ENCODE measurements at places on chromosomes 5 and 9.

GRCh38 chr5:16582081-16582480 is 34.7 kb downstream of the RETREG1 start:
- H3K27ac ChIP-seq = no peak overlapping the region
- H3K4me3 ChIP-seq = no peak overlapping the region

DNA sequence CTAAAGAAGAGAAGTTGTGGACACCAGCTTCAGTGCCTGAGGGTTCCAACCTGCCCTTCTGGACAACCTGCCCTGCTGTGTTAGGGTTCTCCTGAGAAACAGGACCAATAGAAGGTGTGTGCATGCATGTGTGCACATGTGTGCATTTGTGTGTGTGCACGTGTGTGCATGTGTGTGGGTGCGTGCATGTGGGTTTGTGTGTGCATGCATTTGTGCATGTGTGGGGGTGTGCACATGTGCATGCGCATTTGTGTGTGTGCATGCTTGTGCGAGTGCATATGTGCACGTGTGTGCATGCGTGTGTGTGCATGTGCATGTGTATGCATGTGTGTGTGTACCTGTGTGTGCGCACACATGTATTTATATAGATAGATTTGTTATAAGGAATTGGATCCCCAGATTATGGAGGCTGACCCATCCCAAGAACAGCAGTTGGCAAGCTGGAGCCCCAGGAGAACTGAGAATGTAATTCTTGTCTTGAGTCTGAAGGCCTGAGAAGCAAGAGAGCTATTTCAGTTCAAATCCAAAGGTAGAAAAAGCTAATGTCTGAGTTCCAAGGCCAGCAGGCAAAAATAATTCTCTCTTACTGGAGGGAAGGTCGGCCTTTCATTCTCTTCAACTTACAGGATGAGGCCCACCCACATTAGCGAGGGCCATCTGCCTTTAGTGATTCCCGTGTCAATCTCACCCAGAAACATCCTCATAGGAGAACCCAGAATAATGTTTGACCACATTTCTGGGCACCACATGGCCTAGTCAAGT is 62.9 kb upstream of the SYNPO start:
- peaks cover 11% of the 10 kb centered on the region for H3K27me3 ChIP-seq
- H3K27ac ChIP-seq = no peak overlapping the region
- H3K4me3 ChIP-seq = no peak overlapping the region
- no peaks in the 10 kb centered on the region for H3K4me1 ChIP-seq
- no peak for DNase-seq

DNA sequence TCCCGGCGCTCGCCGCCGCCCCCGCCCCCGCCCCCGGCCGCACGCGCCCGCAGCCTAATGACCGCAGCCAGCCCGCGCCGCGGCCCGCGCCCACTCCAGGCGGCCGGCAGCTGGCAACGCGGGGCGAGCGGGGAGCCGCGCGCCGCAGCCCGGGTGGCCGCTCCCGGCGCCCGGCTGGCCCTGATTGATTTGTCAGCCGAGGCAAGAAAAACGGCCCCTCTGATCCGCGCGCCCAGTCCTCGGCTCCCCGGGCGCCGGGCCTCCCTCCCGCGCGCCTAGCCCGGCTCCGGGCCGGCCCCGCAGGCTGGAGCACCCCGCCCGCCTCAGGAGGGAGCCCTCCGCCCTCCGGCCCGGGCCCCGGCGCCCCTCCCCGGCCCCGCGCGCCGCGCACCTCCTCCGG is 11.9 kb upstream of the LHX2 start:
- peaks cover 33% of the 10 kb centered on the region for H3K4me1 ChIP-seq
- peak overlapping the region; percentile 89 for H3K4me3 ChIP-seq
- no peak overlapping the region for H3K27ac ChIP-seq
- H3K27me3 ChIP-seq = peaks cover 98% of the 10 kb centered on the region

GRCh38 chr5:173290477-173291131 is 37.6 kb downstream of the STC2 start:
- peaks cover 91% of the 10 kb centered on the region for H3K27me3 ChIP-seq
- no peaks in the 10 kb centered on the region for H3K36me3 ChIP-seq
- DNase-seq = no peak
- H3K4me3 ChIP-seq = no peak overlapping the region

DNA sequence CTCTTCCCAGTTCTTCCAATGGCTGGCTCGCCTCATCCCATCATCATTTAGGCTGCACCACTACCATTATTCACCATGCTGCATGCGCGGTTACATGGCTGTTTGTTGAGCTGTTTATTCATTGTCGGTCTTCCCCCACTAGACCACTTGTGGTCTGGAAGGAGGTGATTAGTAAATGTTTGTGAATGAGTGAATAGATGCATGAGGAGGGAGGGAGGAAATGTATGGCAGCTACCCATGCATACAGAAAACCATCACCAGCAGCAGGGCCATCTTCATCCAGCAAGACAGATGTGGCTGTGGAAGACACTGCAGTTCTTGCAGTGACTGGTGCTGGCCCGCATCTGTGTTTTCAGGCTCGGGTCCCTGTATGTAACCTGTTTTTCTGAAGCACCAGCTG is 113.3 kb upstream of the SAP30L start:
- peaks cover 23% of the 10 kb centered on the region for H3K36me3 ChIP-seq
- H3K27ac ChIP-seq = peak overlapping the region; percentile 7
- no peaks in the 10 kb centered on the region for H3K27me3 ChIP-seq
- peaks cover 9% of the 10 kb centered on the region for H3K4me1 ChIP-seq
- H3K4me3 ChIP-seq = no peak overlapping the region

Data from central memory CD8-positive, alpha-beta T cell (primary cell).